ENCODE measurements at places on chromosomes 7 and 10.

GRCh38 chr10:116654816-116655215, 34.1 kb downstream of the PNLIPRP2 start:
- no peak for DNase-seq

- DNase-seq: peak; percentile 0
Observed at GRCh38 chr7:118214833-118215182, 9.7 kb upstream of the ANKRD7 start.

- no peak for DNase-seq
Observed at GRCh38 chr7:74221713-74222112, 11.9 kb downstream of the LAT2 start.

DNA sequence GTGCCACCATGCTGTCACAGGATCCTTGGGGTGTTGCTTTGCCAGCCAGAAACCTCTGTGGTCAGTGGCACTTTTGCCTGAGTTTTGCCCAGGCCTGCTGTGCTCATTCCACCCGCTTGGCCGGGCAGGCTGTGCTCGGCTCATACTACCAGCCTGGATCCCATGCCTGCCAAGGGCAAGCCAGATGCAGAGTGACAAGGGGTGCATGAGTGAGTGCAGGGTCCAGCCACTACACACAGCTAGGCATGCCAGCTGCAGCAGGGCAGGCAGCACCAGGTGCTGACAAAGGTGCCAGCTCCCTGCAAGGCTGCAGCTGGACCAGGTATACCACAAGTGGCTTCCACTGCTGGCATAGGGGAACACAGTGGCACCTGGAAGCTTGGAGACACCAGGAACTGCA, 28.6 kb downstream of the C10orf67 start:
- no peak for DNase-seq

- no peak for DNase-seq
Observed at GRCh38 chr10:86960863-86961434, 2.5 kb downstream of the SNCG start.

GRCh38 chr7:83947260-83947659, 247.3 kb downstream of the SEMA3A start:
- no peak for DNase-seq

- DNase-seq: no peak
Observed at GRCh38 chr10:69338547-69339450, 60.5 kb downstream of the HK1 start.

- DNase-seq: peak; percentile 64
Observed at GRCh38 chr10:58435297-58435985, 50.2 kb downstream of the TFAM start.

DNA sequence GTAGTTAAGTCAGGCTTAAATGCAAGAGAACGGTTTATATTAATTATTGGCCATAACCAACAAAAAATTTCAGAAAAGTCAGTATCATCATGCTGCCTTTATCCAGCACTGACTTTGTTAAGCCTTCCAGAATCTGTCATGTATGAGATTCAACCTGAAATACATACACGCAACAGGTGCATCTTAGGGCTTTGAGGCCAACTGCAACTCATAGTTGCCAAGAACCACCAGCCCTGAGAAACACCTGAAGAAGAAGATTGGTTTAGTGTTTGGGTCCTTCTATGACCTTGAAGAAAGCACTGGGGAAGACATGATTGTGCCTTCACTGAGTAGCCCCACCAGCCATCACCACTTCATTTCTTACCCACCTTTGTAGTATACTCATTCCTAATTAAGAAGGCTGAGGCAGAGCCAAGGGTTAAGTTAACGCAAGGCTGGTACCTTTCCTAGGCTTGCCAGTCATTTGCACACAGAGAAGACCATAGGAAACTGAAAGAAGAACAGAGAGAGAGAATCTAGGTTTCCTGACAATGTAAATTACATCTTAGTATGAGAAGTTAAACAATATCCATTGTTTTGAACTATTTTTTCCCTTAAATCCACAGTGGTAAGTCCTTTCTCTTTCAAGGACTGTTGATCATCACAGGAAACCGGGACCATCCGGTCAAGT, 200.1 kb upstream of the PRKCQ start:
- no peak for DNase-seq

GRCh38 chr7:78218876-78219275, 420.3 kb downstream of the PHTF2 start:
- peak; percentile 4 for DNase-seq

DNA sequence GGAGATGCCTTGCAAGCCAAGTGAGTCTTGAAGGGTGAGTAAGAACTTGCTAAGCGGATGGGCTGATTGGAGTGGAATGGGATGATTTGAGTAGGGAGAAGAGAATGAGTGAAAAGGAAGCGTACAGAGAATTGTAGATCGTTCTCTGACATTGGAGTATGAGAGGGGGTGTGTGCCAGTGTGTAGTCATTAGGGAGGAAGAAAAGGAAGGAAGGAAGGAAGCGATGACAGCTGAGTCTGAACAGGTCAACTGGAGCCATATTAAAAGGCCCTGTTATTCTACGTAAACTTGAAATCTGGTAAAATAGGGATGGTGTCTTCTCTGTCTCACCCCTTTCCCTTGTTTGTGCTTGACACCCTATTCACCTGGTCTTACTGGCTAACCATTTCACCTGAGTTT, 55.1 kb downstream of the SLK start:
- DNase-seq: no peak

- DNase-seq: no peak
Observed at GRCh38 chr10:83824099-83824498, 315.2 kb upstream of the GHITM start.

DNA sequence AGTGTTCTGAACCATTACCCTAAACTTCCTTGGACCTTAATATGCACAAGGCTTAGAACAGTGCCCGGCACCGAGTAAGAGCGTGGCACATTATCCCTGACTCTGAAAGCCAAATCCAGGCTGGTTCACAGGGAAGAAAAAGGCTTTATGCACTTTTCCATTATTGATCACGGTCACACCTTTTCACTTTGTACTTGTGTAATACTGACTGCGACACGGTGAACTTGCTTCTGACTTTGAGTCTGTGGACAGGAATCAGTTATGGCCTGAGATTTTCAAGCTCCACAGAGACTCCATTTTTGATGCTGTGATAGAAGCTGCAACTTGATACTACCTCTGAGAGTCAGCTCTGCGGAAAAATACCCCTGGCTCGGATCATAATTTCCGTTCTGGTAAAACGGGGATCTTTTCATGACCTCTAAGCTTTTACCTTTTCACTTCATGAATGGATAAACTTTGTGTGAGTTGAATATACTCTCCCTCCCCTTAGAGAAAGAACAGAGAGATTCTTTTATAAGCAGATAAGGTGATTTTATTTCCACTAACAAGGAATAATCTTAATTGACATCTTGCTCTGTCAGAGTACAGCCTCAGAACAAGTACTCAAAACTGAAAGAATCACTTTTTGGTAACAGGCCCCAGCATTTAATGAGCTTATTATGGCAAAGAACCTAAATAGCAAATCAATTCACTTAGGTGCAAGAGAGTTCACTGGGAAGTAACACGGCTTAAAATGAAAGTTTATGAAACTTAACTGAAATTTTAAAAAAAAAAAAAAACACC, 88.8 kb downstream of the ELMO1 start:
- DNase-seq: no peak

GRCh38 chr10:33290321-33291052, 44.0 kb downstream of the NRP1 start:
- no peak for DNase-seq

DNA sequence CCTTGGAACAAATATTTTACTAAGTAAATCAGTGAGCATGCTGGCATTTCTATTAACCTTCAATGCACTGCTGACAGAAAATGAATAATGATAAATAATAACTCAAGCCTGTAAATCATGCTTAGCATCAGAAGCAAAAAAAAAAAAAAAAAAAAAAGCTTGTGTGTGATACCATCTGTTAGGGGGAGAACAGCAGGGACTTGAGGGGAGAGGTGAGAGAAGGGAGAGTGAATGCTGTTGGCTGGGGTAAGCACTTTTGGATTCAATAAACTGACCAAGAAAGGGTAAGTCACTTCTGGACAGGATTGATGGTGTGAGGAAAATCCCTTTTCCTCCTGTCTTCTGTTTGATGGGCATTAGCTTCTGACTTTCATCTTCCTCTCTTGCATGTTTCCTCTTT, 996.4 kb downstream of the KCNMA1 start:
- no peak for DNase-seq

- no peak for DNase-seq
Observed at GRCh38 chr7:133275008-133275407, 22.1 kb downstream of the EXOC4 start.

DNA sequence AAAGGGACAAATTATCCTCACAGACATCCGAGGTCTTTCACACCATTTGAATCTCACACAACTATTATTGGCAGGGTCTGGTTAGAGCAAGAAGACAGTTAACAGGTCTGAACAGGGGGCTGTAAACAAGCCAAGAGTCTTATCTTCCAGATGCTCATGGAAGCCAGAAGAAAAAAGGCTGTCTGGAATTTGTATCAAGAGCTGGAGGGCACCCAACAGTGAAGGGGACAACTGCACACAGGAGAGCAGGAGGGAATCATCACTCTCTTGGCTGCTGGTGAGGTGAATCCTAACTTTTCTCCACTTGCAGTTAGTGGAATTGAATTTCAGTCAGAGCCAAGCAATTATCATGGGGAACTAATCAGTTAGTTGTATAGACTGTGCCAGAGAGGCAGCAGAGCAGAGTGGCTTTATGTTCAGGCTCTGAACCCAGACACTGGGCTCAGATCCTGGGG, 880.2 kb upstream of the AUTS2 start:
- no peak for DNase-seq

DNA sequence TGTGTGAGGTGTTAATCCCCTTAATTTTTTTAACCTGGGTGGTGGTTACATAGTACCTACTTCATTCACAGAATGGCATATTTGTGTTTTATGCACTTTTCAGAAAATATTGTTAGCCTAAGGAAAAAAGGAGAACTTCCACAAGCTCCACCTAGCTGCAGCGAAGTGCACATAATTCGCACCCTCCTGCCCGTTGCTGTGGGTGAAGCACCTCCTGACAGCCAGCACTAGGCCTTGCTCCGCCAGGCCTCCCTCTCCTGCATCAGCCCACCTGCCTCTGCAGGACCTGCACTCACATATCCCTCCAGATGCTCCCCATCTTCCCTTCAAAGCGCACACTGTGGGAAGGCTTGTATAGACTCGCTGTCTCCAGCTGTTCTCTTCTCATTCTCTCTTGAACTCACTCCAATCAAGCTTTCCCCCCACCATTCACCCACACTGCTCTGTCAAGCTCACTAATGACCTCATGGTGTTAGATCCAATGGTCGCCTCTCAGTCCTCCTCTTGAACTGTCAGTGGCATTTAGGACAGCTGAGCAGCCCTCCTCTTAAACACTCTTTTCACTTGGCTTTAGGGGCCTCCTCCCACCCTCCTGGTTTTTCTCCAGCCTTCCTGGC, 20.7 kb upstream of the GRID1 start:
- DNase-seq: no peak

- peak; percentile 29 for DNase-seq
Observed at GRCh38 chr10:102152545-102152890, 329 bp downstream of the NOLC1 start.

- DNase-seq: no peak
Observed at GRCh38 chr10:131573256-131573655, 261.7 kb upstream of the TCERG1L start.

GRCh38 chr7:150748376-150748775, 11.2 kb downstream of the GIMAP5 start:
- DNase-seq: no peak

DNA sequence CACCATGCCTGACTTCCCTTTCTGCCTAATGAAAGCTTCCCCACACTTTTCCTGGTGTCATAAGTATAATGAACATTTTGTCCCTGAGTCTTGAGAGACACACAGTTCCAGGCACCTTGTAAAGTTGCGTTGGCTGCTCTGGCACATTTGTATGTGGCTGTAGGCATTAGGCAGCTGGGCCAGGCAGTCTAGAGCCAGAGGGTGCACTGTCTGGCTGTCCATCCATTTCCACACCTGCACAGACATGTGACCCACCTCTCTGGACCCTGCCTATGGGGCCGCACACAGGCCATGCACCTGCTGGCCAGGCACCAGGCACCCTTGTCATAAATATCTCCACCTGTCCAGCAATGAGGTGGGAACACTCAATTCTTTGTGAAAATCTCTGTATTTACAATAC, 54.7 kb upstream of the ANTXRL start:
- DNase-seq: no peak

Data from RWPE1 (cell line).